DMS79 (cell line): ENCODE measurements at places on chromosomes 16 and 17.

DNA sequence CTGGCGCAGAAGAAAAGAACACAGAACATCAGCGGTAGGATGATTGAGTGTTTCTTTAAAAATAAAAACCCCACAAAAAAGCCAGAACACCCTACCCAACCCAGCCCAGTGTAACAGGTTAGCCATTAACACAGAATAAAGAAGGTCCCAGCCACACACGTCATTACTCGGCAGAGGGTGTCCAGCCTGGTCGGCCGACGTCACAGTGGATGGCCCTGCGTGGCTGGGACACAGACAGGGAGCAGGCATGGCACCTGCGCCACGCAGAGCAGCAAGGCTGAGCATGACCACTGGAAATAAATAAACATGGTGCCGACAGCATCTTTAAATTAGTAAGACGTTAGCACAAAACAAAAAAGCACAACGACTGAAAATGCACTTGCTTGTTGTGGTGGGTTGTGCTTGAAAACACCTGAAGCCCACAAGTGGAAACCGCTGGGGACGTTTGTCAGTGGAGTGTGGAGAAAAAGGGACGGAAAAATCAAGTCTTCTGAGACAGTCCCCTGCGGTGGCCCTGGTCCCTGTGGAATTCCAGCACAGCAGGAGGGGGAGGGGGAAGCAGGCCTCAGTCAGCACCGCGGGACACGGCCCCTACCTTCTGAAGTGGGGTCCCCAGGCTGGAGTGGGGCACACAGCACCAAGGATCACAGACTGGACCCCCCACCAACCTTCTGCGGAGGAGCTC lies 39.2 kb downstream of the SLC7A5 start:
- DNase-seq: no peak

GRCh38 chr16:83513008-83513755 lies 294.6 kb upstream of the HSBP1 start:
- DNase-seq: no peak

DNA sequence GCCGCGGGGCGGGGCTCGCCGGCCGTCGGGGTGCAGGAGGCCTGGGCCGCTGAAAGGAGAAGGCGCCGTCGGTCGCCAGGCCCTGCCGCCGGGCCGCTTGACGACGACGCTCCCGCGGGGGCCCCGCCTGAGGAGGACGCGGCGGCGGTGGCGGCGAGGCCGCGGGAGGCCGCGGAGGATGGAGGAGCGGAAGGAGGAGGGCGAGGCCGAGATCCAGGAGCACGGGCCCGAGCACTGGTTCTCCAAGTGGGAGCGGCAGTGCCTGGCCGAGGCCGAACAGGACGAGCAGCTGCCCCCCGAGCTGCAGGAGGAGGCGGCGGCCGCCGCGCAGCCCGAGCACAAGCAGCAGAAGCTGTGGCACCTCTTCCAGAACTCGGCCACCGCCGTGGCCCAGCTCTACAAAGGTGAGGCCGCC lies 430 bp downstream of the HAPSTR1 start:
- DNase-seq: no peak

- no peak for DNase-seq
Observed at GRCh38 chr16:6104428-6104827, 1006.8 kb upstream of the EEF2KMT start.

DNA sequence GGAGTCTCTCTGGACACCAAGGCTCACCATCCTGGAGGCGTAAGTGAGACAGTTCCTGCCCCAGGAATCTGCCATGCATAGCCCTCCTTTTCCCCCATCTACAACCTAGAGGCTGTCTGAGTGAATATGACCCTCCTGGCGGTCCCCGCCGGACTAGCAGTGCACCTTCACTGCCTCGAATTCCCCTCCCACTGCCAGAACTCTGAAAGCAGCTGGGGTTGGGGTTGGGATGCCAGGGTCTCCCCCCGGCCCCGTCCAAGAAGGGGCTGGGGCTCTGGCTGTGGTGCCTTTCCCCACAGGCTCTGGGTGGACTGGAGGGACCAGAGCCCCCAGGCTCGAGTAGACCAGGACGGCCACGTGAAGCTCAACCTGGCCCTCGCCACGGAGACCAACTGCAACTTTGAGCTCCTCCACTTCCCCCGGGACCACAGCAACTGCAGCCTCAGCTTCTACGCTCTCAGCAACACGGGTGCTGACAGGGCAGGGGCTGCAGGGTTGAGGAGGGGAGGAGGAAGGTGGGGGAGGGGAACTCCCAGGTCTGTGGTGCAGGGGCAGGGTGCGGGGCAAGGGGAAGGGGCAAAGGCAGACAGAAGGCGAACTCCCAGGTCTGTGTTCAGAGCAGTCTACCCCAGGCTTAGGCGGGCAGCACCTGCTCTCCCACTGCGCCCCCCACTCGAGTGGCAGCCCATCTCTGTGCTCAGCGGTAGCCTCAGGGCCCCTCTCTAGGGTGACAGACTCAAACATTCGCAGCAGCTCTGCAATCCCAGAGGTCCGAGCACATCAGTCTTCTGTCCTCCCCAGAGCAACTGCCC lies 1.2 kb downstream of the ZACN start:
- DNase-seq: no peak

DNA sequence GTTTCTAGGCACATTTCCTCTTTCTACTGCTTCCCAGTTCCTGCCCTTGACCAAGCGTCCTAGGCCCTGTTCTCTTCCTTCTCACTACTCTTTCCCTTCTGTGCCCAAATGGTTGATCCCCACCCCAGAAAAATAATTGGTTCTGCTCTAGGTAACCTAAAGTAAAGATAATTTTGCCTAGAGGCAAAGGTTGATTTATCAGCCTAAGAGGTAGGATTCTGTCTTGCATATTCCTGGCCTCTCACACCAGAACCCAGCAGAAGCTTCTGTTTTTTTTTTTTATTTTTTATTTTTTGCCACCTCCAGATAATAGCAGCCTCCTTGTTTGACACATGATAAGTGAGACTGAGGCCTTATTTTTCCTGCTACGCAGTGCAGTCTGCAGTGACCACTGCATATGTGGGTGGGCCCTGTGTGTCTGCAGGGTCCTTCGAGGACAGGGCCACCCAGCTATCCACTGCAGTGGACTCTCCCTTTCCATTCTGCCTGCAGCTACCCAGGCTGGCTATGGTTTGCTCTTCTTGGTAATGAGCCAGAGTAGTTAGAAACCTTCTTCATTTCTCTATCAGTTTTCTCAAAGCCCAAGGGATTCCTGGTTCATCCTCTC lies 701 bp downstream of the PIPOX start:
- DNase-seq: no peak

- DNase-seq: no peak
Observed at GRCh38 chr17:3558603-3559269, 1.1 kb upstream of the TRPV3 start.

DNA sequence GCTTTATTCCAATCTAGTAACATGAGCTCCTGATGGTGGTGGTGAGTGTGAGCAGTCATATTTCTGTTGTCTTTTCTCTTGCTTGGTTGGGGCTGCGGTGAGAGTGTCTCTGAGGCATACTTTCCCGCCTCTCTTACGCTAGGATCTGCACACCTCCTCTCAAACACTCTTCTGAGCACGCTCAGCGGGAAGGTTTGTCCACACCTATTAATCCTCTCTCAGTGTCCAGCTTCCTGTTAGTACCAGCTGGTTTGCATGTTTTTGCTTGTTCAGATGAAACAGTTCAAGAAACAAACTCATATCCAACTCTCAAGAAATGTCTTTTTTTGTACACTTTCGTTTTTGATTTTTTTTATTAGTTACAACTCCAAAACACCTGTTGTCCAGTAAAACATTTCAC lies 89.5 kb downstream of the CCDC182 start:
- no peak for DNase-seq

- no peak for DNase-seq
Observed at GRCh38 chr16:7545251-7545650, 212.6 kb downstream of the RBFOX1 start.

DNA sequence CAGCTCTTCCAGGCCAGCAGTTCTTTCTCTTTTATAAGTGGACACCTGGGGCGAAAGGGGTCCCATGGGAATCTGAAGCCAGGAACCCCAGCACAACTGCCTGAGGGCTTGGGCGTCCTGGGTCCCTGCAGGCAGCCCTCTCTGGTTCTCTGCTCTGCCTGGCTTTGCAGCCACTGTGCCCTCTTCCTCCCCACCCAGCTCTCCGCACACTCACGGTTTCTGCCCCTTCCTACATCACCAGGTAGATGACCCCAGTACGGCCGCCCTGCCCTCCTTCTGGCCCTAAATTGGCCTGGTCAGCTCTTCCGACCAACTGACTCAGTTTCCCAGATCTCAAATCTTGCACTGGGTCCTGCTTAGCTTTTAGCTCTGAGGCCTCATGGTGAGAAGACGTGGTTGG lies 225.3 kb downstream of the KATNIP start:
- DNase-seq: no peak

- DNase-seq: no peak
Observed at GRCh38 chr17:37815536-37815935, 70.7 kb upstream of the HNF1B start.

- DNase-seq: peak; percentile 12
Observed at GRCh38 chr16:16992975-16993765, 477.6 kb downstream of the XYLT1 start.

DNA sequence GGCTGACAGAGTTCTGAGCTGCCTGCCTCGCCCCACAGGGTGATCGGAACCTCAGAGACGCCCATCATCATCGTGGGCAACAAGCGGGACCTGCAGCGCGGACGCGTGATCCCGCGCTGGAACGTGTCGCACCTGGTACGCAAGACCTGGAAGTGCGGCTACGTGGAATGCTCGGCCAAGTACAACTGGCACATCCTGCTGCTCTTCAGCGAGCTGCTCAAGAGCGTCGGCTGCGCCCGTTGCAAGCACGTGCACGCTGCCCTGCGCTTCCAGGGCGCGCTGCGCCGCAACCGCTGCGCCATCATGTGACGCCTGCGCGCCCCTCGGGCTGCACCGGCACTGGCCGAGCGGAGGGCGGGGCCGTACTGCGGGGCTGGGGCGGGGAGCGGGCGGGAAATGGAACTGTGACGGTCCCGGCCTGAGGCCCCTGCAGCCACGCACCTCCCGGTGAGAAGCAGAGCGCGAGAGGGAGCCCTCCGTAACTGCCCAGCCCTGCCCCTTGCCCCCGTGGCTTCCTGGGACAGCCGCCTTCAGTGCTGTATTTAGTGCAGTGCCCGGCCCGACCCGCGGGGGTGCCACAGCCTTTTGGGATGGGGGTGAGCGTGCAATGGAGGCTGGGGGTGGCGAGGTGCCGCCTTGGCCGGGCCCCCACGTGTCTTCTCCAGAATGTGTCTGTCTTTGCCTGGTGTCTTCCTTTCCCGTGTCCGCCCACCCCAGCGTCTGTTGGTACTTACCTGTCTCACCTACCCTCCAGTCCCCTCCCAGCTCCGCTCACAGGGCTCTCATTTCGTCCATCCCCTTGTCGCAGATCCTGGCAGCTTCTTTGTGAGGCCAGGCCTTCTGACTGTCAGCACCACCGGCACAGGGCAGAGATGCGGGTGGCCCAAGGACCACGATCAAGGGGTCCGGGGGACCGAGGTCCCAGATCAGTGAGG lies 9.8 kb downstream of the RASL10B start:
- no peak for DNase-seq

GRCh38 chr17:78497115-78497540 lies 80.1 kb downstream of the DNAH17 start:
- DNase-seq: peak; percentile 30

DNA sequence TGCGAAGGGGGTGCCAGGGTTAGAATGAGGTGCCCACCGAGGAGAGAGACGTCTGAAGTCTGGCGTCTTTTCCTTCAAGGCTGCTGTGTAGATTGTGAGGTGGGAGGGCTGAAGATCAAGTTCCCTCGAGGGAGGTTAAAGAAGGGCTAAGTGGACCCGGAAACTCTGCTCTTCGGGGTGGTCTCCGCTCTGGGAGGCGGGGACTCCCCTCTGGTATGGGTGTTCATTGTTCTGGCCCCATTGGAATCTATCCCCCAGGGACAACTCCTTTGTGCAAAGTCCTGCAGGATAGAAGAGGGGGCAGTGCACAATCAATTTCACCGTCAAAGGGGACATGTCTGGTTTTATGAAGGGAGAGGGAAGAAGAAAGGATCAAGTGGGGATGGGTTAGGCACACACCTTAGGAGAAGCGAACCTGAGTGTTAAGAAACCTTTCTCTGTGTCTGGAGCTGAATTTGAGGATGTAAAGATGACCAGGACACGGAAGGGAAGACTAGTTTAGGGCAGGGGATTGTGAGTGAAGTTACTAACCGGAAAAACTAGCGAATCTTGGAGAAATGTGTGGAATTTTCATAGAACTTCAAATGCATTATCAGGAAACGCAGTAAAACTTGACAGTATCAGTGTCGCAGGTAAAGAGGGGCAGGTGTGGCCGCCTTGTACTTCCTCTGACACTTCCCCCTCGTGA lies 809 bp upstream of the RAB34 start:
- peak; percentile 80 for DNase-seq

DNA sequence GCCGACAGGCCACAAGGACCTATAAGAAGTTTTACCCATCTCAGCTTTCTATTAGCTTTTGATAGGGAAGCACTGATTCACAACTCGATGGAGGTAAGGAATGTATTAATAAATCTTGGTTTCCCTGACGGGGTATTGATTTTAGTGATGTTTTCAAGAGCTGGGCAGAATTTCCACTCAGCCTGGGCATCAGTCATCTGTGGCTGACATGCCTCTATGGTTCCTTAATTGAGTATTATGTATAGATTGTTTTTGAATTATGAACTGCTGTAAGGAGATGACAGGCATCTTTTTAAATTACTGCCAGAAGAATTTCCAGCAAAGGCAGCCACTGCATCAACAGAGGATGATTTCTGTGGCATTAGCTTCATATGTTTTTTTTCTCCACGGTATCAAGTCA lies 128.6 kb downstream of the CPPED1 start:
- DNase-seq: no peak

GRCh38 chr16:85649411-85650134 lies 36.5 kb downstream of the GSE1 start:
- peak; percentile 47 for DNase-seq

DNA sequence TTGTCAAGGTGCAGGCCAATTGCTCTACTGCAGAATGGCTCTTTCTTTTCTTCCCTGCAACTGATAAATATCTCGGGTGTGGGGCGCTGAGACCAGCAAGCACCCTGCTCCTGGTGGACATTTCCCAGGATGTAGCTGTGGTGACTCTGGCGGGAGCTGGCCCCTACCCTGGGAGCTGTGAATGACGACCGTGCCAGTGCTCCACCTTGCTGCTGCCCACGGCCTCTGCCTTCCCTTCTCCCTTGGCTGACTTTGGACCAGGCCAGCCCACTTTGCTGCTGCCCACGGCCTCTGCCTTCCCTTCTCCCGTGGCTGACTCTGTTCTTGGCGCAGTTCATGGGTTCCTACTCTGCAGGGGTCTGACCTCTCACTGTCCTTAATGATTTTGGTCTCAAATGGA lies 16.1 kb downstream of the CARD14 start:
- DNase-seq: no peak
